ENCODE measurements at places on chromosomes 1 and 21.
A peak's percentile ranks its signal among the peaks of the same experiment; 100 is the strongest.

- no peak for DNase-seq
These were observed 758.4 kb downstream of the LTN1 start for GRCh38 chr21:28234326-28234725.

- DNase-seq = peak; percentile 74
These were observed 9.1 kb downstream of the OLIG1 start for GRCh38 chr21:33078907-33079582.

GRCh38 chr1:115306146-115306545 lies 31.9 kb downstream of the NGF start:
- no peak for DNase-seq

GRCh38 chr1:29695036-29695435 lies 458.7 kb downstream of the PTPRU start:
- DNase-seq = no peak

DNA sequence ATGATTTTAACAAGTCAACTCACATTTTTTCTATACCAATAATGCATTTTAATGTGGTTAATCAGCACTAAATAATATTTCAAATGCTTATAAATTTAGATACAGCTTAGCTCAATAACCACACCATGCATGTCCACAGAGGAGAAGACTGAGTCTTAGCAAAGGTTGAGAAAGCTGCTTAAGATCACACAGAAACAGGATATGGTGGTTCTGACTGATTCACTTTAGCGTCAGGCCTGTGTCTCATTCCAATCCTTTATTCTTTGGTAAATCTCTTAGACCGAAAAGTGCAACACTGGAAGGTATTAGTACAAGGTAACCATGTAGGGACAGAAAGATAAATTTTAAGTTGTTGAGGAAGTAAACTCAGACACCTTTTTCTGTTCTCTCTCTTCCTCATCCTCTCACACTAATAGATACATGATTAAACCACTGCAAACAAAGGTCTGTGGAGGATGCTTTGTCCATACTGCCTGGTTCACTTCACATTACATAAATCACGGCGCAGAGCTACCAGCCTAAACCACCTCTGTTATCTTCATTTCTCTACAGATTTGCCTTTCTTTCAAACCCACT lies 139.0 kb downstream of the DPYD start:
- no peak for DNase-seq

- no peak for DNase-seq
These were observed 44.3 kb downstream of the SCCPDH start for GRCh38 chr1:246768403-246769020.

Measured in GM12891 (cell line).